Activated T-cell treated with anti-CD3 and anti-CD28 coated beads, Interleukin-2, amount 50 U/mL, for 24 hours (primary cell): ENCODE measurements at places on chromosomes 4 and X.
A peak's percentile ranks its signal among the peaks of the same experiment; 100 is the strongest.

GRCh38 chrX:114584983-114585842 is 1.3 kb downstream of the HTR2C start:
- no peak for DNase-seq

- DNase-seq, result no peak
Measured at GRCh38 chr4:155207534-155208257, 740 bp upstream of the NPY2R start.

DNA sequence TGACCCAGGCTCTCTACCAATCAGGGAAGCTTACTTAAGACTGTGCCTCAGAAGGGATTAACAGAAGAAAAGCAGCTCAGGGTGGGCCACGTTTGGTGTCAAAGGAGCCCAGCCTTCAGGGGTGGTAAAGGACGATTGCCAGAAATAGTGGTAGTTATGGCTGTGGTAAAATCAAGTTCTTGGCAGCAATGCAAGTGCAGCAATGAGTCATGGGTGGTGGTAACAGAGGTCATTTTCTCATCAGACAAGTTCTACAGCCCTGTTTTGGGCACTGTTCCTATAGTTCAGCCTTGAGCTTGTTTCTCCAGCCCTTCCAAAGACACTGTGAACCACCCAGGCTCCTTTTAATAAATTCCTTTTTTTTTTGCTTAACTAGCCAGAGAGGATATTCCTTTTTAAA is 120.3 kb downstream of the EFHC2 start:
- DNase-seq, result no peak

DNA sequence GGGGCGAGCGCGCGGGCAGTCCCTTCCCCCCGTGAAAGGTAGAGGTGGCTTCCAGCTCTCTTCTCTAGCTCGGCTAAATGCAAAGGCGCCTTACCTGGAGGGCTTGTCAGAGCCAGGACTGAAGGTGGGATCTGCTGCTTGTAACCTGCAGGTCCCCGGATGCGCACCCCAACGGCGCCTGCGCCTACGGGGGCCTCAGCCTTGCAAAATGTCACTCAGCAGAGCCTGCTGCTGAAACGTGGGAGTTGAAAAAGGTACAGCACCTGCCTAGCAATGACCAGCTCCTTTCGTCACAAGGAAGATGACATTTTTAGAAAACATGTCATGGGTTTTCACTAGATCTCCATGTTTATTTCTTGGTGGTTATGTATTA is 583 bp downstream of the ABHD18 start:
- peak; percentile 80 for DNase-seq

- DNase-seq, result no peak
Measured at GRCh38 chr4:103429283-103429682, 231.1 kb upstream of the CENPE start.

- DNase-seq, result no peak
Measured at GRCh38 chr4:163693211-163693610, 198.7 kb downstream of the TMA16 start.

GRCh38 chr4:174464949-174465348 is 57.3 kb downstream of the HPGD start:
- no peak for DNase-seq

- no peak for DNase-seq
Measured at GRCh38 chr4:152962150-152962549, 26.0 kb downstream of the FHDC1 start.

DNA sequence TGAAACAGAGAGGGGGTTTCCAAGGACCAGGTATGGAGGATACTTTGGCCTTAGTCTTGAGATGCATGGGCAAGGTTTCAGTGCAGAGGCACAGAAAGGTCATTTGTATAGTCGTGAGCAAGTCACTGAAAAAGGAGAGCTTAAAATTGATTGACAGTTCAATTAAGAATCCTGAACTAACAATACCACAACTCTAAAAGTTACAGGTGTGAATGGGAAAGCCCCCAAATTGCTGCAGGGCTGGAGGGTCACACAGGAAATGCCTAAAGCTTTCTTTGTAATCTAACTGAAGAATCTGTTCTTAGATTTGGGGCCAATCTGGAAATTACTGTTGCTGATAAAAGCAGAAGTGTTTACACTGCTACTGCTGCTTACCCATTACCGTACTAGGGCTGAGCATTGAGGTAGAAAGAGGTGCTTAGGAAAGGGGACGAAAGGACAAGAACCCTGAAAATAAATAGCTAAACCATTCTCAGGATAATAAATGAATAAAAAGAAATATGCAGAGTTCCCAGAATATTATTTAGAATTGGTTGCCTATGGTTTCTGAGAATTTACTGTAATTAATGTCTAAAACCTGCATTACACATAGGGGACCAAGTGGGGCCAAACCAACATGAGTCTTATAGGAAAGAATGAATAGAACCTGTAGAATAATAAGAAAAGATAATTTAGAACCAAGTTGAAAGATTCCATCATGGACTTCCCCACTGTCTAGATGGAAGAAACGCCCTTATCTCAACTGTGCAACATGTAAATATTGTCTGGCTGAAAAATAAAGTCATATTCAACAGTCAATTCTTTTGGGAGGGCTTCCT is 91.9 kb upstream of the PPP1R2C start:
- no peak for DNase-seq

- no peak for DNase-seq
Measured at GRCh38 chr4:120685756-120686278, 236.7 kb downstream of the PRDM5 start.

GRCh38 chr4:118282692-118283091 is 70.1 kb downstream of the PRSS12 start:
- peak; percentile 46 for DNase-seq

DNA sequence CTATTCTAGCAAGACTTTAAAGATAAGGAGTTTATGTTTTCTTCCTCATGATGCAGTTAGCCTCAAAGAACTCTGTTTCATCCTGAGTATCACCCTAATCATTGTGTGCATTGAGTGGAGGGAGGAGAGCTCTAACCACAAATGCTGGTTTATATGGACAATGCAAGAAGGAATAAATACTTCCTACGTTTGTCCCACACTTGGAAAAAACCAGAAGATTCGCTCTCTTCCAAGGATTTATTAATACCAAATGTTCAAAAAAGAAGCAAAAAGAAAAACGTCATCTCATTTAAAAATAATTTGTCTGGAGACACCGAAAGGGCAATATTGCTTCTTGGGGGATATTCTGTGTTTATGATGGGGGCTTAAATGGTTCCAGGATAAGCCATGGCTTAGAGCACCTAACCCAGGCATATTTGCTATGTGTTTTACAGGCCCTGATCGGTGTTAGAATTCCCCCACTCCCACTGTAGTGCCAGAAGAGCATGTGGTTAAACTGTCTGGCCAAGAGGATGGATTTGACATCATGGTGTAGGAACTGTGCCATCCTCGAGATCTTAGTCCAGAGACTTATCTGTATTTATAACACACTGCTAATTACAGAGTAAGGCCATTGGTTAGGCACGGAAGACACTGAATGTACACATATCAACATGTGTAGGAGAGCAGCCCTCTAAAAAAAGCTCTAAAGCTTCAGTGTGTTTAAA is 227.2 kb downstream of the ANK2 start:
- no peak for DNase-seq

GRCh38 chrX:5936438-5936837 is 292.2 kb downstream of the NLGN4X start:
- no peak for DNase-seq

- DNase-seq, result no peak
Measured at GRCh38 chrX:39823854-39824253, 273.9 kb downstream of the BCOR start.

- no peak for DNase-seq
Measured at GRCh38 chrX:22376369-22376768, 103.7 kb downstream of the CBLL2 start.

- DNase-seq, result no peak
Measured at GRCh38 chrX:85112293-85112692, 108.6 kb downstream of the APOOL start.

DNA sequence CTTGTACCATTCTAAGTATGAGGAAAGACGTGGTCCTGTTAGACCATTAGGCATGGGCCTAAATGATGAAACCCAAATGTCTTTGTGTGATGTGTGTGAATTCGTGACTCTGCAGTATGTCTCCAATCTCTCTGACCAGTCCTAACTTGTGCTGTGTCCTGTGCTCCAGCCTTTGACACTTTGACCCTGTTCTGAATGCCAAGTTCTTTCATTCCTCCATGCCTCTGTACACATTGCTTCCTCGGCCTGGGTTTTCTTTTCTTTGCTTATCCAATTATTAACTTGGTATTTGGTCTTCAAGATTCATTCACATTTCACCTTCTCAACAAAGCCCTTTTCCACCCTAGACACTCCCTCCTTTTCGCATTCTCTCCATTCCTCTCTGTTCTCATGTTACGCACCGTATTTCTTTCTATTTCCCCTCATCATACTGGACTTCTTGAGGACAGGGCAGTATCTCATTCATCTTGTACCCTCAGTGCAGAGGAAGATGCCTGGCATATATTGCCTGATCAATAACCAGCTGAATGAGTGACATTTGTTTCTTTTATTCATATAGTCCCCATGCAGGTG is 138.7 kb downstream of the F11 start:
- no peak for DNase-seq

- no peak for DNase-seq
Measured at GRCh38 chr4:108445716-108446115, 174.7 kb upstream of the RPL34 start.

- no peak for DNase-seq
Measured at GRCh38 chr4:85474818-85475630, at the start of gene ARHGAP24. TSS of gene ARHGAP24 (plus strand) at chr4:85475150.

DNA sequence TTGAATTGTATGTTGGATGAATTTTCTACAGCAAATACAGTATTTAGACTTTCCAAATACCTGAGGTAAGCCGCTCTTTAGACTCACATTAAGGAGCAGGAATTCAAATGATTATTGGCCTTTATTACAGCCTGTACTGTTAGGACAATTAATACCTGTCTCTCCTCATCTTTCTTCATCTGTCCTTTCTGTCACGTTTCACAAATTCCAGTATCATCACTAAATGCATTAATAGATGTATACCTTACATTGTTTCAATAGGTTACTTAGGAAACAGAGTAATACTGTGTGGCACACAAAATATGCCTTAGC is 1.2 kb downstream of the FAM241A start:
- DNase-seq, result no peak

DNA sequence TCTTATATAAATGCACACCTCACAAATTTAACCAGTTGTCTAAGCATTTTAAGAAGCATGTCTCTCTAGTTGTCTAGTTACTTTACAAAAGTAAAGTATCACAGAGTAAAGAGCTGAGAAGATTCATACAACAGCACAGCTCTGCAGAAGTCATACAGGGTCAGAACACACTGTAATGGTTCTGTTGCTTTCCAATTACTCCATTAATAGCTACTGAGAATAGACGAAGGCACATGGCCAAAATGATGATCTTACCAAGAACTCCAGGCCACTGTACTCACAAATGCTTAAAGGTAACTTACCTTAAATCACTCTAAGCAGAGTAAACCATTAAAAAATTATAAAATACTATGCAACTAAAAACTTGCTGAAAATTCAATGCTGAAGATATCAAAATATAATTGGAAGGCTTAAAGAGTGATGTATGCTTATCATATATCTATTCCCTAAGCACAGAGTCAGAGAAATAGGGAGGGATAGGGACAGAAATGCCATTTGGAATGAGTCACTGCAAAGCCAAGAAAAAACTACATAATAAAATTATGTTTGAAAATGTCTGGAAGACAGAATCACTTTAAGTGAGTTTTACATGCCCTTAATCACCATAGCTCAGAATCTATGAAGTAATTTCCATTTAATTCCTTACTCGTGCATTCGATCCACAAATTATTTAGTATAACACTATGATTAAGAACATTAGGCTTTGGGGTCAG is 71.0 kb downstream of the DDX60L start:
- no peak for DNase-seq

- DNase-seq, result peak; percentile 57
Measured at GRCh38 chrX:124232523-124233201, 99.8 kb upstream of the TEX13D start.

DNA sequence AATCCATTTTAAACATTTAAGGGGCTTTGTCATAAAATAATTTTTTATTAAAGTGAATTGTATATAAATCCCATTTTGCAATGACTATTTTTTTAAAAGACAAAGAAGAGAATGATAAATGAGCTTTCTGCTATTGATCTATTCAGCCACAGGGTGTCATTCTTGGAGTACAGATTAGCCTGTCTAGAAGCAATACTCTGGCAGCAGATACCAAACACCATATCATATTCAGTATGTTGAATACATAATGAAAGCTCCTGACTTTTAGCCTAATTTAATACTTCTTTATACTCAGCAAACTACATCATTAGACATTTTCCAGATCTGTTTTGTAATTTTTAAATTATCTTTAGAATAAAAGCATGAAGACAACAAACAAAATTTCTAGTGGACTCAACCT is 496.3 kb downstream of the PDGFC start:
- no peak for DNase-seq

- DNase-seq, result no peak
Measured at GRCh38 chr4:165793236-165793635, 79.8 kb upstream of the TLL1 start.

DNA sequence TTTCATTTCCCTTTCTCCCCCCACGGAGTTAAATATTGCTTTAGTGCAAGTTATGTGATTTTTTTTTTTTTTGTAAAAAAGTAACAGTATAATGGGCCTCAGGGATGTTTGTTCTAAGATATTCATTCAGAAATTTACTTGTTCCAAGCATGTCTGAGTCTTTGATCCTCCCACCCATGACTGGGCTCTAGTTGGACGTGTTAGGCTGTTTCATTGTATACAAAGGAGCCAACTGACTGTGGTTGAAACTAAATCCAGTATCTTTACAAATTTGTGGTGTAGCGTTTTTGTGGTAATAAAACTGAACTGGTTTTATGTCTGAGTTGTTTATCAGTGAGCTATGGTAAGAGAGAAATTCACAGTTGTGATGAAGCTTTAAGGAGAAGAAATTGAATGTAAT is 74.1 kb downstream of the DOCK11 start:
- no peak for DNase-seq

GRCh38 chr4:122744229-122744628 is 11.7 kb downstream of the BBS12 start:
- DNase-seq, result no peak

DNA sequence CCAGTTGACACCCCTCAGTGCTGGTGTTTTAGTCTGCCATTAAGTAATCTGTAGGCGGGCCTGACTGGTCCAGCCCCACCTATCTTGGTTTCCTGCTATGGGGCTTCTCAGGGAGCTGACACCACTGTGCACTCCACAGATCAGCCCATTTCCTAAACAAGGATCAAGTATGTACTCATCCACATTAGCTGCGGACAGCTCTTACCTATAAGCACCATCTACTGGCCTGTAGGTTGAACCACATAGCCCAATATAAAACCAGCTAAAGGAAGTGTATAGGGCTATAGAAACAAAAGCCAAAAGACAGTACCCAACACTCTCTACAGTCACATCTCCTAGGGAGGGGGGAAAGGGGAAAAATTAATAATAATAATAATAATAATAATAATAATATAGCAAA is 353.5 kb upstream of the CXorf51B start:
- DNase-seq, result no peak
